Activated T-cell treated with anti-CD3 and anti-CD28 coated beads, Interleukin-2, amount 50 U/mL, for 24 hours (primary cell): ENCODE measurements at places on chromosomes 1 and 21.

- no peaks in the 10 kb centered on the region for H3K27me3 ChIP-seq
- DNase-seq = no peak
- H3K4me1 ChIP-seq = peaks cover 85% of the 10 kb centered on the region
- peak overlapping the region; percentile 90 for H3K27ac ChIP-seq
Measured at GRCh38 chr21:33238565-33239255, 9.0 kb downstream of the IFNAR2 start.

- H3K36me3 ChIP-seq = no peaks in the 10 kb centered on the region
- peaks cover 16% of the 10 kb centered on the region for H3K27me3 ChIP-seq
- H3K4me1 ChIP-seq = no peaks in the 10 kb centered on the region
- no peak overlapping the region for H3K4me3 ChIP-seq
- no peak for DNase-seq
Measured at GRCh38 chr1:65316233-65316632, 6.9 kb downstream of the DNAJC6 start.

- peaks cover 42% of the 10 kb centered on the region for H3K4me1 ChIP-seq
- DNase-seq = no peak
- H3K27ac ChIP-seq = no peak overlapping the region
- H3K4me3 ChIP-seq = peak overlapping the region; percentile 61
- no peaks in the 10 kb centered on the region for H3K36me3 ChIP-seq
Measured at GRCh38 chr21:26843933-26844257, 1.3 kb downstream of the ADAMTS1 start.

DNA sequence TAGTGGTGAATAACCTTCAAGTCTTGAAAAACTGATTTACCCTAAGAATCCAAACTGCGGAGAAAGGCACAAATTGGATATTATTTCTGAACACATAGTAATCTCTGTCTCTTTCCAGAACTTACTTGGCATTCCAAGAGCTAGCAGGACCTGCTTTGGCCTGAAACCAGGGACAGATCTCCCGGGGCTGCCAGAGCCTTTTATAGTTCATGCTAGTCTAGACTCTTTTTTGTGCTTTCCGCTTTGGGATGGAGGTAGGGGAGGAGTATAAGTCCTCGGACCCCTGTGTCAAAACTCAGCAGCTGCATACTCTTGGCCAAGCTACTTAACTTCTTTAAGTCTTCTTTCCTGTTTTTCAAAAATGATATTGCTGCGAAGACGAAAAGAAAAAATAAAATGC lies 3.8 kb upstream of the RYR2 start:
- DNase-seq = no peak
- no peak overlapping the region for H3K4me3 ChIP-seq
- no peak overlapping the region for H3K27ac ChIP-seq

DNA sequence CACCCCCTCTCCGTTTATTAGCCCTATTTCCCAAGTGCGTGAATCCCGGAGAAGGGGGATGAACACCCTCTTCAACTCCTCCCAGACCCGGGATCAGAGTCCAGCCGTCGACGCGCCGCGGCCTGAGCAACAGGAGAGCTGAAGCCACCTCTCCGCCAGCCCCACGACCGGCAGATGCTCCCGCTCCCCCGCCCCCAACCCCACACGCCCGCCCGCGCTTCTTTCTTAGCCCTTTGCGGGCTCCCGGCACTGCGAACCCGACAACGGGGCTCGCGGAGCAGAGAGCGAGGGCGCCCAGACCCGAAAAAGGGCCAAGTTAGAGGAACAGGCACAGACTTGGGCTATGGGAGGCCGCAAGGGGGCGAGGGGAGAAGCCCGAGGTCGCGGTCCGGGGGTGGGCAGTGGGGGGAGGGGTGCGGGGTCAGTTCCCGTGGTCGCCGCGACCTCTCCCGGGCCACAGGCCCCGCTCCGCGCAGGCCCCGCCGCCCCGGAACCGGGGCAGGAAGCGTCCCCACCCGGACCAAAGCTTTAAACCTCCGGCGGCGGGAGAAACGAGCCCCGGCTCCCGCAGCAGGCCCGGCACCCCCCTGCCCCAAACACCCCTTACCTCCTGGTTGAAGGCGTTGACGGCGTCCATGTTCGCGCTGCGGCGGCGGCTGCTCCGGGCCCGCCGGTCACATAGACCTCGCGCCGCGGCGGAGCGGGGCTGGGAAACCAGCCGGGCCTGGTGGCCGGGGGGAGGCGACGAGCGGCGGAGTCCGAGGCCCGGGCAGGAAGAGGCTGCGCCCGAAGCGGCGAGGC lies 662 bp downstream of the SCAF4 start:
- H3K36me3 ChIP-seq = peaks cover 24% of the 10 kb centered on the region
- peak overlapping the region; percentile 91 for H3K27ac ChIP-seq
- peaks cover 15% of the 10 kb centered on the region for H3K4me1 ChIP-seq
- H3K4me3 ChIP-seq = no peak overlapping the region
- no peaks in the 10 kb centered on the region for H3K27me3 ChIP-seq

DNA sequence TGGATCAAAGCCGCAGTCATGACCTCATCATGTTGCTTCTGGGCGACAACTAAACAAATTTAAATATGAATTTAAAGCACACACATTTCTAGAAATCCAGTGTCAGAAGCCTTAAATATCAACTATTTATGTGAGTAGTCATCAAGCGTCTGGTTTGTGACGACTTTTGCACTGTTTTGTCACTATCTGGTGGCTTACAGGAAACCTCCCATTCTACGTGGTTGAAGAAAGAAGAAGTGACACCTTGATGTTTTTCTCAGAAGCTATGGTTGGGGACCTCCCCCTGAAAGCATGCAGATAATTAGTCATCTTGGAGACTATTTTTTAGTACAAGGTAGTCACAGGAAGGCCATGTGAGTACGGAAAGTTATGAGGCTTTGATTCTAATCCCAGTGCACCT lies 58.5 kb downstream of the TENT5C start:
- DNase-seq = no peak
- peaks cover 1% of the 10 kb centered on the region for H3K36me3 ChIP-seq
- peaks cover 76% of the 10 kb centered on the region for H3K4me1 ChIP-seq
- no peak overlapping the region for H3K4me3 ChIP-seq
- no peaks in the 10 kb centered on the region for H3K27me3 ChIP-seq

DNA sequence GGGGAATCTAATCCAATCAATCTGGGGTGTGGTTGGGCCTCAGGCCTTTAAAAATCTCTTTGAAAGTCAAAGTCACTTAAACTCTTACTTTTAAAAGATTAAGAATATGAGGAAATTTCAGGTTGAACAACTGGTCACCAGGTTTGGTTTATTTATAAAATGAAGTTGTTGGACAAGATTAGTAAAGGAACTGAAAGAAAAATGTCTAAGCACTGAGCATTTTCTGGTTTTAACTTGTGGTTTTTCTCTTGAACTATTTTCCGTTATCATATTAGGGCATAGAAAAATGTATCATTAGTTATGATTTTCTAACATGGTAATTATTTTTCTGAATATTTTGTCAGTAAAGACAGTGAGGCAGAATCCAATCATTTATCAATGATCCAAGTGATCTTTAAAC lies 49.6 kb downstream of the RGS2 start:
- H3K36me3 ChIP-seq = no peaks in the 10 kb centered on the region
- peaks cover under 1% of the 10 kb centered on the region for H3K27me3 ChIP-seq
- H3K27ac ChIP-seq = no peak overlapping the region

DNA sequence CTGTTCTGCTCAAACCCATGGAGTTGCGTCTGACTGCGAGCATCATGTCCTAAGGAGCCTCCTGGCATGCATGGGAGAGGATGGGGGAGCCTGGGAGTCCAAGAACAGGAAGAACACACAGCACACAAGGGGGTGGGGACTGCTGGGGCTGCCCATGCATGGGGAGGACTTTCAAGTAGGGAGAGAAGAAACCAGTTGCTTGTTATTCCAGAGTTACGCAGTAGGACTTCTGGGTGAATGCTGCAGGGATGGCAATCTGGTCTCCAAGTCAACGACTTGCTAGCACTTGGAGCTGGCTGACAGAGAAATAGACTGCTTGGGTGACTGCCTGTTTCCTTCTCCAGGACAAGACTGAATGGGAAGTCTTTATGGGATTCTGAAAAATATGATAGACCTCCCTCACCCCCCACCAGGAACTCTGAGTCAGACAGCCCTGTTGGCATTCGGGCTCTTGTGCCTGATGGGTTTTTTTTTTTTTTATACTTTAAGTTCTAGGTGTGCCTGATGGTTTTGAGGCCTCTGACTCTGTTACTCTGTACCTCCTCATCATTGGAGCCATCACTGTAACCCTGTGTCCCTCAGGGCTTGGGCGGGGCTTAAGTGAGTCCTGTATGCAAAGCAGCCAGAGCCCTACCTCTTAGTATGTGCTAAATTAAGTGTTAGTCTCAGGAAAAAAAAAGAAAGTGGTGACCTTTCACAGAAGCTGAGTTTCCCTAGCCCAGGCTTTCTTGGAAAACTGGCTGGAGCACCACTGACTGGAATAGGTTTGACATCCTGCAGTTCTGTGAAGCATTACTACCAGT lies 30.3 kb downstream of the MAP3K21 start:
- peaks cover 4% of the 10 kb centered on the region for H3K27me3 ChIP-seq
- DNase-seq = no peak
- peaks cover 20% of the 10 kb centered on the region for H3K4me1 ChIP-seq
- no peak overlapping the region for H3K27ac ChIP-seq
- no peak overlapping the region for H3K4me3 ChIP-seq

DNA sequence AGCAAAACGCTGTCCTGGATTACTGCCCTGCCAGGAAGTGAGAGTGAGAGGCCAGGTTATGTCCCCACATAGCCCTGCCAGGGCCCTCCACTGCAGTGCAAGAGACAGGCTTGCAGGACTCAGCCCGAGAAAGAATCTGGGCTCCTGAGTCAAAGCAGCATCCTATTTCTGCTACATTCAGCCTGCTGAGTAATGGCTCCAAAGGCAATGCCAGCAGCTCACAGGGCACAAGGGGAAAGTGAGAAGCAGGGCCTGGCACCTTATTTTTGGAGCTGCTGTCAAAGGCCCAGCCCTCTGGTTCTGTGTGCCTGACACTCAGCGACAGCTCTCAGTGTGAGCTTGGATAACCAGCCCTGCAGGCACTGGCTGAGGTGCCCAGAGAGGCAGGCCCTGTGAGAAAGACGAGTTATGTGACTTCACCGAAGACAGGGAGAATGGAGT lies 83.9 kb downstream of the DTL start:
- no peak for DNase-seq
- peaks cover 6% of the 10 kb centered on the region for H3K36me3 ChIP-seq
- H3K4me1 ChIP-seq = peaks cover 9% of the 10 kb centered on the region
- no peak overlapping the region for H3K27ac ChIP-seq

GRCh38 chr1:246622035-246622652 lies 55.9 kb downstream of the CNST start:
- peaks cover 71% of the 10 kb centered on the region for H3K36me3 ChIP-seq
- DNase-seq = no peak
- H3K27ac ChIP-seq = peak overlapping the region; percentile 72

DNA sequence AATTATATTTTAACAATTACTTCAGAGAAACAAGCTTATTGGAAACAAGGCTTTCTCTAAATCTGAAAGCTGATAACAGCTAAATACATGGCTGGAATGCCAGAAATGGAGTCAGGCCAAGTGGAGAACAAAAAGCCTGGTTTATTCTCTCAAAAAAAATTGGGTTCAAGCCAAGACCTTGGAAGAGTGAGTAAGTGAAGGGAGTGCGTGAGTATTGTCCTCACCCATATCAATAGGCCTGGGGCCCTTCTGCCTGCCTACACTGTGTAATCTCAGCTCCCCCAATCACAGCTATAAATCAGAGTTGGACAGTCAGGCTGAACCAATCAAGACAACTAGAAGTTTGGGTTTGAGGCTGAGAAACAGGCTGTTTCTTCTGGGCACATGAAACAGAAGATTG lies 7.4 kb downstream of the KYAT3 start:
- no peaks in the 10 kb centered on the region for H3K27me3 ChIP-seq
- H3K4me1 ChIP-seq = peaks cover 92% of the 10 kb centered on the region
- DNase-seq = no peak
- H3K36me3 ChIP-seq = peaks cover 87% of the 10 kb centered on the region
- H3K27ac ChIP-seq = peak overlapping the region; percentile 80
- no peak overlapping the region for H3K4me3 ChIP-seq

DNA sequence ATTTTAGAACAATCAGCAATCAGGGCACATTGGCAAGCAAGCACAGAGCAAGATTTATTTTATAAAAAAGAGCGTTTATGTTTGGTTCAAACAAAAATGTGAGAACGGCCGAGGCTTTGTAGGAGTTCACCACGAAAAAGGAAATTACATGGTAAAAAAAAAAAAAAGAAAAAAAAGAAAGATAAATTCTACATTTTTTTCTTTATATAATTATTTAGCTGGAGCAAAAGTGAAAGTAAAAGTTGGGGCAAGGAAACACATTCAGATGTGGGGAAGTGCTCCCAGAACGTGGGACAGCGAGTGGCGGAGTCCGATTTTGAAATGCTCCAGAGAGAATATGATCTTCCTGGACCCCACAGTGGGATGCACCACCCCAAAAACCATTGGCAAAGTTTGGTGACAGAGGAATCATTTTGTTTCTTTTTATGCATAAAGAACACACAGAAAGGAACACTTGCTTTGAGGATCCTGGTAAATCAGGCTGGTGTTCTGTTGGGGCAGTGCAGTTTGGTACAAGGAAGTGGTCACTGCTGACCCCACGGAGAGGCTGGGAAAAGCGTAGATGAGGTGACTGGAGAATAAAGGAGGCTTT lies 16.3 kb upstream of the ATP5PO start:
- H3K4me3 ChIP-seq = peak overlapping the region; percentile 85
- peak; percentile 52 for DNase-seq
- peak overlapping the region; percentile 96 for H3K27ac ChIP-seq
- H3K36me3 ChIP-seq = peaks cover 27% of the 10 kb centered on the region
- peaks cover 52% of the 10 kb centered on the region for H3K4me1 ChIP-seq
- no peaks in the 10 kb centered on the region for H3K27me3 ChIP-seq

DNA sequence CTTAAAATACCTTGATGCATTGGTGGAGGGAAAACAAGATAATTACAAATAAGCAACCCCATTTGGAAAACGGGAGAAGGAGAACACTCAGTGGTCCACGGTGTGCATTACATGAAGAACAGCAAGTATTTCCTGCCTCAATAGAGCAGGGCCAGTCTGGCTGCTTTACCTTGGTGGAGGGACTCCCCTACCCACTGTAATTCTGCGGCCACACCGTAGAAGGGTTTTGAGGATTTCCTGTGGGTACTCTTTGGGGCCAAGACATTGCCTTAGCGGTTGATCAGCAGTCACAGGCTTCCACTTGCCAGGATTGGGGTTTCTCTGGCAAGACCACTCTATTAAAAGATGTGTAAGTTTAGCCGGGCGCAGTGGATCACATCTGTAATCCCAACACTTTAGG lies 16.3 kb upstream of the TMEM54 start:
- H3K4me1 ChIP-seq = peaks cover 6% of the 10 kb centered on the region
- peaks cover 58% of the 10 kb centered on the region for H3K27me3 ChIP-seq
- H3K36me3 ChIP-seq = no peaks in the 10 kb centered on the region
- H3K4me3 ChIP-seq = no peak overlapping the region
- DNase-seq = no peak
- no peak overlapping the region for H3K27ac ChIP-seq

DNA sequence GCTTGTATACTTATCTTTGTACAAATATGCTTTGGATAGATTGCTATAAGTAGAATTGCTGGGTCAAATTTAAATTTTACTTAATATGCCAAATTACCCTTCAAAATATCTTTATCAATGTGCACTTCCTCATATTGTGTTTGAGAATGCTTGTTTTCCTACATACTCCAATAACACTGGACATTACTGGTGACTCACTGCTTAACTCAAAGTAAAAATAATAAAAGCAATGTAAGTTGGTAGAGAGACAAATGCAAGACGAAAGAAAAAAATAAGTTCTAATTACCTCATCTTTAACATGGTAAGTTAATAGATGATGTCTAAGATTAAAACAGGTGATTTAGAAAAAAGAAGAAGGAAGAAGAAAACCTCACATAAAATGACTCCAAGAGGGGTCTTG lies 7.9 kb upstream of the SH3GLB1 start:
- H3K27ac ChIP-seq = no peak overlapping the region
- DNase-seq = no peak
- no peaks in the 10 kb centered on the region for H3K36me3 ChIP-seq
- no peak overlapping the region for H3K4me3 ChIP-seq

- no peak overlapping the region for H3K27ac ChIP-seq
- DNase-seq = no peak
- H3K4me3 ChIP-seq = no peak overlapping the region
- H3K27me3 ChIP-seq = peaks cover 28% of the 10 kb centered on the region
- H3K36me3 ChIP-seq = no peaks in the 10 kb centered on the region
Measured at GRCh38 chr1:181425566-181425965, 57.8 kb upstream of the CACNA1E start.
